ENCODE measurements at places on chromosomes 11 and 22.

DNA sequence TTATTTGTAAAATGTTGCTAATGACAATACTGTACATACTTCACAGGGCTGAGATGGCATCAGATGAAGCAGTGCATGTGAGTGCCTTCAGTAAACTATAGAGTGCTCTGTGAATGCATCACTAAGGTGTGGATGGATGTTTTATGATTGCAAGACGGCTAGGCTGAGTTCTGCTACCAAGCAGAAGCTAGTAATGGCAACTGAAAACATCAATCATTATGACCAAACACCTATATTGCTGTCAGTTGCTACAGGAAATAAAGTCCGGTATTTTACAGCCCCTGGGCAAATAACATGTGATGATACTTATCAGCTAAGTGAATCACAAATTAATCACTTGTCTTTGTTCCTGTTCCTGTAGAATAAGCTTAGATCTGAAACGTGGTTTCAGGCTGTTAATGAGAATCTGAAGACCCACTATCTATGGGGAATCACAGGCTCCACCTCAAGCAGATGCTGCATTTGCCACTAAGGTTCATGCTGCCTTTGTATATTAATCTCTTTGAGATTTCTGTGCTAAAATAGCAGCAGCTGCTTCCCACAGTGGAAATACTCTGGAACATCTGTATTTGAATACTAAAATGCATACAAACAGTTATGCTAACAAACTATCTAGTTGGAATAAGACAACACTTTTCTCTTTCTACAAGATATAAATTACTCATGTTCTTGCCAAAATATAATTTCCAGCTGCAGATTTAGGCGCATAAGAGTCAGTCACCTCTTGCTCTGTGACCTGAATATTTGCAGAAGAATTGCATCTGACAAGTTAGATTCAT lies 254.0 kb upstream of the PITPNB start:
- DNase-seq = peak; percentile 2

- DNase-seq = no peak
These were observed 256.2 kb upstream of the LUZP2 start for GRCh38 chr11:24240496-24241175.

DNA sequence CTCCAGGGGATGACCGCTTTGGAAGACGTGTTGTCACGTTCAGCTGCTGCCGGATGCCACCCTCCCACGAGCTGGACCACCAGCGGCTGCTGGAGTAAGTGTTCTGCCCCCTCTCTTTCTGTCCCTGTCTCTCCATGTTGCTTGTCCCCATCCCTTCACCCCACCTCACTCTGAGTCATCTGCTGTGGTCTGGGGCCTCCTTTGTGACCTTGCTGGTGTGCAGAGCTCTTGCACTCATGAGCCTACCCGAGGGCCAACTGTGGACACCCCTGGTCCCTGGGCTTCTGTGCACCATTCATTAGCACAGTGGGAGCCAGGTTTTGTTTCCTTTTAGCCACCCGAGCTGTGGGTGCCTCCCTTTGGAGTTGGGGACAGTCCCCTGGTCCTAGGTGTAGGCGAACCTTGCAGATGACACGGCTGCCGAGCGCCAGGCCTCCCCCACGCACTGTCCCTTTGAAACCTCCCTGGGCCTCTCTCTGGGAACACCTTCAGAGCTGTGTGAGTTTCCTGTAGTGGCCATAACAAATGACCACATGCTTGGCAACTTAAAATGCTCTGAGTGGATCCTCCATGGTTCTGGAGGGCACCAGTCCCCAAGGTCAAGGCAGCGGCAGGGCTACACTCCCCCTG lies 49.8 kb downstream of the ARHGAP8 start:
- no peak for DNase-seq

DNA sequence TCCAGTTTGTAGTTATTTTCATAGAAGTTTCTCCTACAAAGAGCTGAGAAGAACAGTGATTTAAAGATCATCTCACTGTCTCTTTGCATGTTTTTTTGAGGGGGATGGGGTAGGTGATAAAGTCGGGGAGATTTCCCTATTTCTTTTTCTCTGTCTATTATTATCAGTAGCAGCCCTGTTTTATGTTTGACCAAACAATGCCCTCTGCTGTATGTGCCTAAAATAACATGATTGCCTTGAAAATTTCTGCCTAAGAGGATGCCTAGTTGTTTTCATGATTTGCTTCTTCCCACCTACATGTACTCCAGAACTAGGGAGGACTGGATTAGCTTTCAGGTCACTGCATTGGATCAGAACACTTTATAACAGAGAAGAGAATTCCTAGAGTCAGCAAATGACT lies 1330.2 kb downstream of the LRRC4C start:
- DNase-seq = peak; percentile 3

- no peak for DNase-seq
These were observed 111.0 kb upstream of the APOA1 start for GRCh38 chr11:116948391-116948790.

GRCh38 chr11:68221406-68221805 lies 8.3 kb upstream of the KMT5B start:
- no peak for DNase-seq

GRCh38 chr11:34616086-34616485 lies 4.8 kb upstream of the EHF start:
- DNase-seq = no peak

Data from NCI-H748 treated with DMSO at 0.1 percent for 48 hours (cell line).